Jurkat, Clone E6-1 (cell line): ENCODE measurements at places on chromosomes 6 and 20.

GRCh38 chr20:15699431-15700146 lies 873.7 kb downstream of the KIF16B start:
- no peak for DNase-seq

- no peak for DNase-seq
These were observed 107.7 kb upstream of the DTNBP1 start for GRCh38 chr6:15770347-15771143.

DNA sequence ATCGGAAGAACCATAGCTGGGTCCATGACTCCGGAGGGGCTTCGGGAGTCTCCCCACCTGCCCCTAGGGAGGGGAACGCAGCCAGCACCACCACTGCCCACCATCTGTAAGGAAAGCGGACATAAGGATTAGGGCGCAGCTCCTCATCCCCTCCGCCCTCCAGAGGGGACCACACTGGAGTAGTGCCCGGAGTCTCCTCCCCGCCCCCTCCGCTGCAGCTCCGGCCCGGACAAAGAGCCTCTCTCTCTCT lies 628 bp downstream of the SLC35B2 start:
- no peak for DNase-seq

GRCh38 chr6:109458774-109459531 lies 3.4 kb upstream of the MICAL1 start:
- peak; percentile 73 for DNase-seq
